ENCODE measurements at places on chromosomes 2 and 18.

GRCh38 chr2:151853070-151853758 is 25.0 kb upstream of the ARL5A start:
- DNase-seq = no peak

GRCh38 chr2:70986499-70987189 is 8.0 kb downstream of the TEX261 start:
- DNase-seq = no peak

GRCh38 chr2:121564905-121565304 is 34.2 kb downstream of the RNU4ATAC start:
- no peak for DNase-seq

DNA sequence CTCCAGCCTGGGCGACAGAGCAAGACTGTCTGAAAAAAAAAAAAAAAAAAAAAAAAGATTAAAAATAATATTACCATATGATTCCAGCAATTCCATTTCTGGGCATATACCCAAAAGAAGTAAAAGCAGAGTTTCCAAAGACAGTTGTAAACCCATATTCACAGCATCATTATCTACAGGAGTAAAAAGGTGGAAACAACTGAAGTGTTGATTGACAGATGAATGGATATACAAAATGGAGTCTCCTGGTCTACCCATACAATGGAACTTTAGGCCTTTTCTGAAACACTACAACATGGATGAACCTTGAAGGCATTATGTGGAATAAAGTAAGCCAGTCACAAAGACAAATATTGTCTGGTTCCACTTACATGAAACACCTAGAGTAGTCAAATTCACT is 5.7 kb downstream of the RNU4ATAC start:
- no peak for DNase-seq

DNA sequence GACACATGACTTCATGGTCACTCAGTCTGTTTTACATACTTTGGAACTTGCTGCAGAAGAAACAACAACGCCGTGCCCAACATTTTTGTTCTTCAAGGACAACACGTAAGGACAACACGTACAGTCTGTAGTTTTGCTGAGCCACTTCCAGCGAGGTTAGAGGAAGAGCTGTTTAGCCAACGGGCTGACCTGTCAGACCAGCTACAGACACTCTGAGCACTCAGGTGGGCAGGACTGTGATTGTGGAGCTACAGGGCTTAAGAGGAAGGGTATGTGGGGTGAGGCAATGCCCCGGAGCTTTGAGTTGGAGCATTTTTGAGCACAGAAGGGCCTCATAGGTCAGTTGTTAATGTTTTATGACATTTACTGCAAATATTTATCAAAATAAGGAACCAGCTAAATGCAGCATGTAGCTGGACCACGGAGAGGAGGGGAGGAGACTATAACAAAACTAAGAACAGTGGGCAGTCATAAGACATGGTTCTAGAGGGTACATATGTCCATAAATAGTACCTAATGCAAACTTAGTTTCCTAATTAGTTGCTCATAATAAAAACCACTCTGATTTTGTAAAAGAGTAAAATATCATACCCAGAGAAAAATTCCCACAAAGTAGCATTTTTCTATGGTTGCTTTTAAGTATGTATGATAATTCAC is 26.3 kb upstream of the NPC1 start:
- DNase-seq = no peak

- DNase-seq = no peak
These were observed 108.5 kb upstream of the COL3A1 start for GRCh38 chr2:188865681-188866080.

GRCh38 chr2:230938098-230938497 is 13.1 kb upstream of the GPR55 start:
- no peak for DNase-seq

DNA sequence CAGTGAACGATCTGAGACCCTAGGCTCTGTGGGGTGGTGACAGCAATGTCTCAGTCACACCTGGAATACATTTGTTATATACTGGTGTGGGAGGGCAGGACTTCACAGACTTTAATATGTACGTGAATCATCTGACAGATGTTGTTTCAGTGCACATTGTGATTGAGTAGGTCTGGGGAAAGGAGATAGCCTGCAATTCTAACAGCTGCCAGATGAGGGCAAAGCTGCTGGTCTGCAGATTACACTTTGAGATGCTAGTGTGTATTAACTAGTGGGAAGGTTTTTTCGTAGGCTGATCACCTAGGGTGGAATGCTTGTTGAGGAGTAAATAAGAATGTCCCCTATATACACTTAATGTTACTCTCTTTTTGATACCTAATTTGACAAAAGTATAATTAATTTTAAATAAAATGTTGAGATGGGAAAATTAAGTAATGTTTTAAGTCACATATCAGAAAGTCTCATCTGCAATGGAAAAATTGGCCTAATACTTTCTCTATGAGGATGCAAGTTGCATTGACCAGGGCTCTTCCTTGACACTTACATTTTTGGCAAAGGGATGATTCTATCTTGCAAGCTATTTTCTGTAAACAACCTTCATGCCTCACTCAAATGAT is 496.9 kb upstream of the HNMT start:
- DNase-seq = peak; percentile 6

DNA sequence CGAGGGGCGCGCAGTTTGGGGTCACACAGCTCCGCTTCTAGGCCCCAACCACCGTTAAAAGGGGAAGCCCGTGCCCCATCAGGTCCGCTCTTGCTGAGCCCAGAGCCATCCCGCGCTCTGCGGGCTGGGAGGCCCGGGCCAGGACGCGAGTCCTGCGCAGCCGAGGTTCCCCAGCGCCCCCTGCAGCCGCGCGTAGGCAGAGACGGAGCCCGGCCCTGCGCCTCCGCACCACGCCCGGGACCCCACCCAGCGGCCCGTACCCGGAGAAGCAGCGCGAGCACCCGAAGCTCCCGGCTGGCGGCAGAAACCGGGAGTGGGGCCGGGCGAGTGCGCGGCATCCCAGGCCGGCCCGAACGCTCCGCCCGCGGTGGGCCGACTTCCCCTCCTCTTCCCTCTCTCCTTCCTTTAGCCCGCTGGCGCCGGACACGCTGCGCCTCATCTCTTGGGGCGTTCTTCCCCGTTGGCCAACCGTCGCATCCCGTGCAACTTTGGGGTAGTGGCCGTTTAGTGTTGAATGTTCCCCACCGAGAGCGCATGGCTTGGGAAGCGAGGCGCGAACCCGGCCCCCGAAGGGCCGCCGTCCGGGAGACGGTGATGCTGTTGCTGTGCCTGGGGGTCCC is at the start of gene ITGA4:
ITGA4 (plus strand) TSS at position 266 of the 620 bp plus-strand sequence; CDS start at position 535, 269 bp downstream.
- no peak for DNase-seq

DNA sequence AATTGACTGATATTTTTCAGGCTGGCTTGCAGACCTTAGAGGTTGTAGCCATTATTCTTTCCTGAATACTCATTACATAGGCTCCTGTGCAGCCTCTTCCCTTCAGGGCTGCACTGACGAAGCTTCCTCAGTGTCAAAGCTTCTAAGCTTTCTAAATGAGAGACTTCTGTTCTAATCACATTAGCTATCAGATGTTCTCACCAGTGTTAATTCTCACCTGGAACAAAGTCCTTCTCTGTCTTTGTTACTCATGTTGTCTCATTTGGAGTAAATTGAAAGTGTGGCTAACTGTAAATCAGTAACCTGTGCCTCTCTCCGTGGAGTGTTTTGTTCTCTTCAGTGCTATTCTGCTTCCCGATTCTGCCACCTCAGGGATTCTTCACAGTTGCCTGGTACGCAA is 76.9 kb downstream of the MC4R start:
- no peak for DNase-seq

GRCh38 chr2:196725218-196725617 is 74.3 kb downstream of the GTF3C3 start:
- DNase-seq = no peak
